Upper lobe of right lung (tissue), 1 donor: ENCODE measurements at places on chromosomes 7 and 10.
A peak's percentile ranks its signal among the peaks of the same experiment; 100 is the strongest.

DNA sequence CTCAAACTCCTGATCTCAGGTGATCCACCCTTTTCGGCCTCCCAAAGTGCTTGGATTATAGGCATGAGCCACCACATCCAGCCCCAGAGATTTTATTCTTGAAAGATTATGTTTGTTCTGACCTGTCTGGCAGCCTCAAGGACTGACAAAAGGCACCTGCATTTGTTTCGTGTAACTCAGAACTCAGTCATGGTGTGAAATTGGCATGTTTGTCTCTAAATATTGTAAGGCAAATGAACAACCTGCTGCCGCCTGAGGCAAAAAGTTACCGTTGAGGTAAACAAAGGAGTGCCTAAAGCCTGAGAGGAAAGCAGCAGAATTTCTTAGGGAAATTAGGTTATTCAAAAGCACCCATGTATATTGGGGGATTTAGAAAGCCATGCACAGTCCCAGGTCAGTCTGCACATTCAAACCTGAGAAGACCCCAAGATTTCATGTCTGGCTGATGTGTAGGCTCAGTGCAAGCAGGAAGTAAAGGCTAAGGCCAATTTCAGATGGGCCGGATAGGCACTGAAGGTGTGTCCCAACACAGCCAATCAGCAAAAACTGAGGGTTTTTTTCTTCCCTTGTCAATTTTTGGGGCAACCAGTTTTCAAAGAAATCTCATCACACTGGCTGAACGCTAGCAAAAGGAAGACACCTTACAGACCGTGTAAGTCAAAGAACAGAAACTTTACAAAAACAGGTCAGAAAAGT is 33.3 kb upstream of the HHEX start:
- H3K27me3 ChIP-seq = no peaks in the 10 kb centered on the region
- DNase-seq = no peak
- no peaks in the 10 kb centered on the region for H3K4me1 ChIP-seq

- no peak overlapping the region for H3K27ac ChIP-seq
- no peaks in the 10 kb centered on the region for H3K27me3 ChIP-seq
- DNase-seq = no peak
- H3K4me3 ChIP-seq = no peak overlapping the region
- no peaks in the 10 kb centered on the region for H3K4me1 ChIP-seq
Observed at GRCh38 chr7:96449094-96449493, 127.2 kb upstream of the SLC25A13 start.

GRCh38 chr7:47407821-47408674 is 173.9 kb downstream of the TNS3 start:
- DNase-seq = no peak
- H3K4me1 ChIP-seq = peaks cover 30% of the 10 kb centered on the region
- H3K36me3 ChIP-seq = peaks cover 31% of the 10 kb centered on the region

GRCh38 chr7:155398944-155399343 is 59.0 kb upstream of the EN2 start:
- DNase-seq = no peak
- peaks cover 20% of the 10 kb centered on the region for H3K27me3 ChIP-seq
- no peaks in the 10 kb centered on the region for H3K36me3 ChIP-seq
- no peaks in the 10 kb centered on the region for H3K4me1 ChIP-seq
- H3K27ac ChIP-seq = no peak overlapping the region

DNA sequence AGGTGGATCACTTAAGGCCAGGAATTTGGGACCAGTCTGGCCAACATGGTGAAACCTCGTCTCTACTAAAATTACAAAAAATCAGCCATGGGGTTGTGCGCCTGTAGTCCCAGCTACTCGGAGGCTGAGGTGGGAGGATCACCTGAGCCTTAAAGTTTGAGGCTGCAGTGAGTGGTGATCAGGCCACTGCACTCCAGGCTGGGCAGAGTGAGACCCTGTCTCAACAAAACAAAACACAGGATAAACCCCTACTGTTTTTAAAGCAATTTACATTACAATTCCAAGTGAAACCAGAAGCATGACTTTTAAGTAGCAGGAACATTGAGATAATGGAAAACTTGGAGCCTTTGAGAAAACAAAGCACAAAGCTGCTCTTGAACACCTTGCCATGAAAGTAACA is 92.4 kb upstream of the BTBD16 start:
- no peaks in the 10 kb centered on the region for H3K36me3 ChIP-seq
- no peak overlapping the region for H3K4me3 ChIP-seq
- no peak overlapping the region for H3K27ac ChIP-seq
- H3K4me1 ChIP-seq = no peaks in the 10 kb centered on the region
- DNase-seq = peak; percentile 38
- H3K27me3 ChIP-seq = no peaks in the 10 kb centered on the region

DNA sequence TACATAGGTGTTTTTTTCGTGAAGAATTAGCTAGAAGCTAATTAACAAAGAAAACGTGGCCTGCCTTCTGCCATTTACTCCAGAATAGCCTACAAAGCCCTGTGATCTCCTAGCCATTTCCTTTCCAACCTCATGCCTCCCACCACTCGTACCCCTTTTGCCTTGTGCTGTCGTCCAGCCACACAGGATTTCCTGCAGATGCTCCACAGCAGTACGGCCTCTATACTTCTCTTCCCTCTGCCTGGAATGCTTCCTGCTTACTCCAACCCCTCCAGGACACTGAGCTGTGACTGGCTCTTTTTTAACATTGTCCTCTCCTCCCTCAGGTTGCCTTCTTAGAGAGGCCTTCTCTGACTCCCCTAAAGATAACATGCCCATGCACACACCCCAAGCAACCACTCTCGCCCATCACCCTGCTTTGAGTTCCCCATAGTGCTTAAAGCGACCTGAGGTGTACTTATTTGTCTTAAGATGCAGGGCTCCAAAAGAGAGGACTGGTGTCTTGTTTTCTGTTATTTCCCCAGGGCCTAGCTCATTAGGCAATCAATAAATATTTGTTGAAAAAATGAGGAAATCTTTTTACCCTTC is 32.7 kb downstream of the STK17A start:
- H3K4me1 ChIP-seq = no peaks in the 10 kb centered on the region
- H3K36me3 ChIP-seq = peaks cover 71% of the 10 kb centered on the region
- no peak overlapping the region for H3K4me3 ChIP-seq
- H3K27ac ChIP-seq = no peak overlapping the region

DNA sequence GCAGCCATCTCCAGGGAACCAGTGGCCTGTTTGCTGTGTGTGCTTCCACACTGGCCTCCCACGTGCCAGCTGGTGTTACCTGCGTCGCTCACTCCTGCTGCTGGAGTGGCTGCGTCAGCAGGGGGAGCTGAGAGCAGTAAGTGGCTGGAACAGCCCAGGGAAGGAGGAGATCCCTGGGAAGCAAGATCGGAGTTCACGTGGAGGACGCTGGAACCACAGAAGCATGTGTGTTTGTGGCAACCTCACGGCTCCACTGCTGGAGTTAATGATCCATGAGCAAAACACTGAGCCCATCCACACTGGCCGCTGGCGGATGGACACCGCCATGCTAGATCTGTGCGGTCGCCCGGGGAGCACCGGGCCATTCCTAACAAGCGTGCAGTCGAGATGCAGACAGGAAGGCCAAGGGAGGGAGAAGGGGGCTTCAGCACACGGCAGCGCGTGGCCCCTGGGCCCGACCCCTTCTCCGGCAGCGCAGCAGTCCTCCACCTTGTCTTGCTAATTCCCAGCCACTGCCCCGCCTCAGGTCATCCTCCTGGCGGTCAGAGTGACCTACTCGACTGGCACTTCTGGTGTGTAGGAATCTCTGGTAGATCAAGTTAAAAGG is 68.5 kb upstream of the EEPD1 start:
- no peak overlapping the region for H3K27ac ChIP-seq
- no peaks in the 10 kb centered on the region for H3K27me3 ChIP-seq
- no peak overlapping the region for H3K4me3 ChIP-seq
- no peaks in the 10 kb centered on the region for H3K36me3 ChIP-seq
- no peaks in the 10 kb centered on the region for H3K4me1 ChIP-seq

DNA sequence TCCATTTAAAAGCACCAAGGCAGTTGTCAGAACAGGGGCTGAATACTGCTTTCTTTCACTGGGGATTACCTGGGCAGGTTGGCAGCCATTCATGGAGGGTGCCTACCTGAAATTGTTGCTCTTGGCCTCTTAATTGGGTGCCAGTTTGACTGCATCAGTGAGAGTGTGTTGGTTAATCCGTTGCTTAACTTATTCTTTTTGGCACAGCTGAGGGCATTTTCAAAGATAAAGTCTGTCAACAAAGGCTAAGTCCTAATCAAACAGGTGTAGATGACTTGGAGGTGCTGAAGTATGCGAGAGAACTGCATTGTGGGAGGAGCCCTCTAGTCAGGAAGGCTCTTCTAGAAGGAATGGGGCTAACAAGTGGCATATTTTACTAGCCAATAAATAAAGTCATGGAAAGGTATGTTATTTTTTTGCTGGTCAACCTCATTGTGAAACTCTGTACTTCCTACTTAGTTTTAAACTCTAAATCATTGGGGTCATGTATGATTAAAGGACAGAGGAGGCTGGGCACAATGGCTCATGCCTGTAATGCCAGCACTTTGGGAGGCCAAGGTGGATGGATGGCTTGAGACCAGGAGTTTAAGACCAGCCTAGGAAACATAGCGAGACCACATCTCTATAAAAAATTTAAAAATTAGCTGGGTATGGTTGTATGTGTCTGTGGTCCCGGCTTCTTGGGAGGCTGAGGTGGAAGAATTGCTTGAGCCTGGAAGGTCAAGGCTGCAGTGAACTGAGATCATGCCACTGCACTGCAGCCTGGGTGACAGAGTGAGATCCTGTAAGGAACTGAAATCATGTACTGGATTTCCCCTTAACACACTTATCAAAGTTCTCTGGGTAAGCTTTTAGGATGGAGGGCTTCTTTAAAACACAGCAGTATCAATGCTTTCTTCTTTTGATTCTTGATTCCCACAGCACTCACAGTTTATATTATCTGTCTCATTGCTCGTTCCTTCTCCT is 134.1 kb downstream of the LRMDA start:
- no peak overlapping the region for H3K4me3 ChIP-seq
- no peak for DNase-seq
- H3K36me3 ChIP-seq = no peaks in the 10 kb centered on the region

DNA sequence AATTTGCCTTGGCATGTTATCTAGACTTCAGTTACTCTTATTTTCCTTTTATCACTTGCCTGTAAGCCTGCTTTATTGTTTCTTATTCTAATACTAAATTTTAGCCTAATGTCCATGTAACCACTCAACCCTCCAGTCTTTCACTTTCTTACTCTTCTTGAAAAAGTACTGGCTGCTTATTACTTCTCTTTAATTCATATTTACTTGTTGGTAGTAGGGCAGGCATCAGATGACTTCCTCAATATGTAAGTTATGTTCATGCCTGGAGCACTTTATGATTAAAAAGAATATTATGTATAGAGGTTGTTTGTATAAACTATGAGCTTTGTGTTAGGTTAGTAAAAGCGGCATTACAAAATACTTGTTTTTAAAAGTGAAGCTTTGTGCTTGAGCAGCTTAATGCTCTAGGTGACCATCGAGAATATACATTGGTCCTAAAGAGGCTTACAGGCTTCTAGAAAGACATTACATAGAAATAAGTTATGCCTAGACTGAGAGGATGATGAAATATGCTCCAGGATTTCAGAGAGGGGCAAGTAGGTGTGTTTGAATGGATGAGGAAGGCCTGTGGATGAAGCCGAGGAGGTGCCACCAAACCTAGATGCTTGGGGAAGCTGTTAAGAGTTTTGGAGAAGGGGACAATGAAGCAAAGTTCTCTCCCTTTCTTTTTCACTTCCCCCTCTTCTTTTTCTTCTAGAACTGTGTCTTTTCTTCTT is 207.1 kb upstream of the HDAC9 start:
- H3K36me3 ChIP-seq = no peaks in the 10 kb centered on the region
- DNase-seq = no peak
- no peak overlapping the region for H3K4me3 ChIP-seq
- no peaks in the 10 kb centered on the region for H3K27me3 ChIP-seq

DNA sequence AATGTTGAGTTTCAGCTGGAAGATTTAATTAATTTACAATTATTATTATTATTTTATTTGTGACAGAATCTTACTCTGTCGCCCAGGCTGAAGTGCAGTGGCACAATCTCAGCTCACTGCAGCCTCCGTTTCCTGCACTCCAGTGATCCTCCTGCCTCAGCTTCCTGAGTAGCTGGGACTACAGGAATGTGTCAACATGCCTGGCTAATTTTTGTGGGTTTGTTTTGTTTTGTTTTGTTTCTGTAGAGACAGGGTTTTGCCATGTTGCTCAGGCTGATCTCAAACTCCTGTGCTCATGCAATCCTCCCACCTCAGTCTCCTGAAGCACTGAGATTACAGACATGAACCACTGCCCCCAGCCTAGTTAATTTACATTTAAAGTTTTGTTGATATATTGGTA is 93.8 kb upstream of the MEOX2 start:
- DNase-seq = no peak
- no peak overlapping the region for H3K27ac ChIP-seq
- no peaks in the 10 kb centered on the region for H3K4me1 ChIP-seq
- H3K36me3 ChIP-seq = no peaks in the 10 kb centered on the region
- H3K27me3 ChIP-seq = no peaks in the 10 kb centered on the region
- H3K4me3 ChIP-seq = no peak overlapping the region

GRCh38 chr7:100693312-100694097 is 545 bp downstream of the GIGYF1 start:
- no peak for DNase-seq
- H3K4me1 ChIP-seq = peaks cover 21% of the 10 kb centered on the region
- peak overlapping the region; percentile 76 for H3K4me3 ChIP-seq
- H3K27ac ChIP-seq = peak overlapping the region; percentile 70
- H3K36me3 ChIP-seq = no peaks in the 10 kb centered on the region
- H3K27me3 ChIP-seq = no peaks in the 10 kb centered on the region

- no peak overlapping the region for H3K27ac ChIP-seq
- H3K36me3 ChIP-seq = no peaks in the 10 kb centered on the region
- no peak for DNase-seq
- no peak overlapping the region for H3K4me3 ChIP-seq
- no peaks in the 10 kb centered on the region for H3K27me3 ChIP-seq
Observed at GRCh38 chr7:39580149-39580874, 14.1 kb downstream of the YAE1 start.

DNA sequence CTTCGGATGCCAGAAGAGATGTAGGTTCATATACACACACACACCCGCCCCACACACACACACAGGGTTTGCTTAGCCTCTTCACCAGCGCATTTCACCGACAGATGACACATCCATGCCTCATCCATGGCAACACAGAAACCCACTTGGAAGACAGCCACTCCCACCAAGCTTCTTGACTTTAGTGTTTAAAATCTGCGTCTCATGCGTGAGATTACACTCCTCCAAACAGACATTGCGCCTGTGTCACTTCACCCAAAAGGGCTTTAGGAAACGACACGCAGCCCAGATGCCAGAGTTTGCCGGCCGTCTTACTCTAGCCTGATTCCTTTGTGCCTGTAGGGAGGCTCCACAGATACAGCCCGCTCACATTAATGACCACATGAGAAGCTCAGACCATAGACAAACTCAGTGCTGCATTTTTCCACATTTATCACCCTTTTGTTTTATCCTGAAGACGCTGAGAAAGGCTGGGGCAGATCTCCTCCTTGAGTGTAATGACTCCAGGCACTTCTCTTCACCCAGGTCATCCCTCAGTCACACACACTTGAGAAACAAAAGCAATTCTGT is 73.8 kb downstream of the DIP2C start:
- no peak overlapping the region for H3K4me3 ChIP-seq
- peak; percentile 20 for DNase-seq
- no peak overlapping the region for H3K27ac ChIP-seq
- H3K27me3 ChIP-seq = no peaks in the 10 kb centered on the region
- H3K4me1 ChIP-seq = peaks cover 19% of the 10 kb centered on the region
- H3K36me3 ChIP-seq = no peaks in the 10 kb centered on the region
